ENCODE measurements at places on chromosomes 7 and 10. TPM values are rescaled to one million over a fixed set of nuclear protein-coding genes. Genes with fewer than 3 reads are reported as not detected.

CTAGE4 gene
- total RNA-seq = 2.7 TPM

SAMD9 gene
- 132 TPM for total RNA-seq

NRP1 gene
- total RNA-seq = 106 TPM

MRC1 gene
- not detected for total RNA-seq

SORCS3 gene
- total RNA-seq = not detected
